ENCODE measurements at places on chromosomes 12 and 14. TPM values are rescaled to one million over a fixed set of nuclear protein-coding genes. Genes with fewer than 3 reads are reported as not detected.

GRCh38 chr12:131511391-131511802, 199.5 kb upstream of the SFSWAP start:
- peak; percentile 80 for DNase-seq

- DNase-seq: no peak
Measured at GRCh38 chr12:119694111-119694510, 26.2 kb downstream of the PRKAB1 start.

GRCh38 chr14:93712079-93712837, 76.0 kb downstream of the PRIMA1 start:
- no peak for DNase-seq

GRCh38 chr14:54267172-54267571, 129.6 kb upstream of the CDKN3 start:
- no peak for DNase-seq

DNA sequence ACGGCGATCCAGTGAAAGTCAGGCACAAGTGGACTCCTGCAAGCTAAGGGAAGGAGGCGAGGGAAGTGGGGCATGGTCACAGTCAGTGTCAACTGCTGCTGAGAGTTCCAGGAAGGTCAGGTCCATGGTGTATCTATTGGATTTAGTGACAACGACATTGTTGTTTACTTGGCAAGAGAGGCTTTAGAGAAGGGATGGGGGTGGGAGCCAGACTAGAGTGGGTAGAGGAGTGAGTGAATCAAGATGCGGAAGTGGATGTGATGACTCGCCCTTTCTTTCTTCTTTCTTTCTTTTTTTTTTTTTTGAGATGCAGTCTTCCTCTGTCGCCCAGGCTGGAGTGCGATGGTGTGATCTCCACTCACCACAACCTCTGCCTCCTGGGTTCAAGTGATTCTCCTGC, 12.5 kb downstream of the P2RX7 start:
- DNase-seq: peak; percentile 65

The RASSF9 gene
- total RNA-seq: not detected

- no peak for DNase-seq
Measured at GRCh38 chr12:21827083-21827482, 52.6 kb upstream of the KCNJ8 start.

GRCh38 chr14:90562652-90563051, 165.8 kb downstream of the CALM1 start:
- no peak for DNase-seq

- DNase-seq: no peak
Measured at GRCh38 chr12:20096430-20096829, 271.9 kb upstream of the PDE3A start.

DNA sequence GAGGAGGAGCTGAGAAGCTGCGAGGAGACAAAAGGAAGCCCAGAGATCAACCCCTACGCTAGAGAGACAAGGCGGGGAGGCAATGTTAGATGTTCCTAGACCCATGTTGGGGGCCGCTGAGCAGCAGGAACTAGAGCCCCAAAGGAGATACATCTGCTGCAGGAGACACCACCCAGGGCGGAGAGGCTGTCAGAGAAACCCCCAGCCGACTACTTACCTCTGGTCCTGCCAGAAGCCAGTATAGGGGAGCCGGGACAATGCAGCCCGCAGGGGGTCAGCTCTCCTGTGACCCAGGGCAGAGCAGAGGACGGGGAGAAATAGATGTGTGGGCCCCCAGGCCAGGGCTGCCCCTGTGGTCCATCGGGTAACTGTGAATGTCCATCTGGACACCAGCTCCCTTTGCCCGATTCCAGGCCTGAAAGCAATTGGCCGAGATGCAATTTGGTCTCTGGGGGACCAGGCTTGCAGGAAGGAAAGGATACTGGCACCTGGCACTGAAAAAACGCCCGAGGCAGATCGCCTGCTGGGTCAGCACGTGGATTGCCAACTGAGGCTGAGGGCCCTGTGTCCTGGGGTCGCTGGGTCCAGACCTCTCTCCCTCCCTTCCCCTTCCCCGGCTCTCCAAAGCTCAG, 34.9 kb downstream of the SYNE3 start:
- no peak for DNase-seq

DNA sequence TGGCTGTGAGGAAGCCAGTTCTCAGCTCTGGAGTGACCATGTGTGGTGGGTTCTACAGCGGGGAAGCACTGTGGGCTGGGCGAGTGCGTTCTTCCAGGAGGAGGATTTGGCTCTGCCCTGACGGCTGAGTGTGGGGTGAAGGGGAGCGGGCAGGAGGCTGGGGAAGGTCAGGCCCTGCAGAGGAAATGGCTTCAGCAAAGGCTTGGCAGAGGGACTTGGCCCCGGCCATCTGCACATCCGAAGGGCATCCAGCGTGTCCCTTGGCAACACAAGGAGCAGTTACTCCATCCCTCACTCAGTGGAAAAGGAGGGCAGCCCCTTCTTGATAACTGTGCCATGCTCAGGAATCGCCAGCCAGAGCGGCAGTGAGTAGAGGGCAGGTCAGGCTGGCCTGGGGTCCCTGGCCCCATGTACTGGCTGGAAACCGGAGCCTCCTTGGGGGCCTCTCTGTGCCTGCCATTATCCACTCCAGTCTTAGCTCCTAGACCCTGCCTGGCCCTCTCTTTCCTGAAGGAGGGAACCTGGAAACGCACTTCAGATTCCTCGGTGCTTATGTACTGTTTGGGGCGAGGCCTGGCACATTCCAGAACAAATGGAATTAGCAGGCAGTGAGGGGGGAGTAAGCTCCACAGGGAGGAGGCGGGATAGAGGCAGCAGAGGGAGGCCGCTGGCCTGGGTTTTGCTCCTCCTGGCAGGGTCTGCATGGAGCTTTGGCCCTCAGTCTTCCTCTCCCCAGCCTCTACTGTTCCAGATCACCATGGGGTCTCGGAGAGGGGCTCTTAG, 133.6 kb upstream of the NCOR2 start:
- no peak for DNase-seq

DNA sequence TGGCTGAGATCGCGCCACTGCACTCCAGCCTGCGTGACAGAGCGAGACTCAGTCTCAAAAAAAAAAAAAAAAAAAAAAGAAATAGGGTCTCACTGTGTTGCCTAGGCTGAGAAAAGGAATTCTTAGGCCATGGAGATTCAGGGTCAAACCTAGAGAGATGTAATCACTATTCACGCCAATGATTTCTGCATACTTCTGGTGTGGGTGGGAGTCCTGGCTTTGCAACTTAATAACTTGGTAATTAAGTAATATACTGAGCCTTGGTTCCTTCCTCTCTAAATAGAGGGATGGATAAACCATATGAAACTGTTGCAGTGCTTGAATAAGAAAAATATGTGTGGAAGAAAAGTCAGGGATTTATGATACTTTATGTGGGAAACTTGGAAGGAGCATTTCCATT, 2.7 kb downstream of the ZNF410 start:
- DNase-seq: no peak

DNA sequence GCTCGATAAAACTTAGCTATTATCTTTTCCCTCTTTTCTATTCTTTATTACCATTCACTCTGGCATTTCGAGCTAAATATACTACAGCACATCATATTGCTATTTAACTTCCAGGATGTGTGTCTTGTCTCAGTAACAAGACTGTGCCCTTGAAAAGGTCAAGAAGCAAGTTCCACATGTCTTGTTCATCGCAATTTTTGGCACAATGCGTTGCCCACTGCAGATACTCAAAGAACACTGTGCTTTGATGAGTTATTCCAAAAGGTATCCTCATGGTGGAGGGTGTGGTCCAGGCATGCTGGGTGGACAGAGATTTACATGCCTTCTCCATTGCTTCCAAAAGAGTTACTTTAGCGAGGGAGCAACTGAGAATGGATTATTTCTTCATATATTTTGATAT, 6.6 kb downstream of the E2F7 start:
- DNase-seq: no peak

DNA sequence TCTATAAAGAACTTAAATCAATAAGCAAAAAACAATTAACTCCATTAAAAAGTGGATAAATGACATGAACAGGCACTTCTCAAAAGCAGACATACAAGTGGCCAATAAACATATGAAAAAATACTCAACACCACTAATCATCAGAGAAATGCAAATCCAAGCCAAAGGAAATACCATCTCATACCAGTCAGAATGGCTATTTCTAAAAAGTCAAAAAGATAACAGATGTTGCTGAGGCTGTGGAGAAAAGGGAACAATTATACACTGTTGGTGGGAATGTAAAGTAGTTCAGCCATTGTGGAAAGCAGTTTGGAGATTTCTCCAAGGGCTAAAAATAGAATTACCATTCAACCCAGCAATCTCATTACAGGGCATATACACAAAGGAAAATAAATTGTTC, 234.5 kb upstream of the PLXNC1 start:
- no peak for DNase-seq
